ENCODE measurements at places on chromosomes 11 and 22.

DNA sequence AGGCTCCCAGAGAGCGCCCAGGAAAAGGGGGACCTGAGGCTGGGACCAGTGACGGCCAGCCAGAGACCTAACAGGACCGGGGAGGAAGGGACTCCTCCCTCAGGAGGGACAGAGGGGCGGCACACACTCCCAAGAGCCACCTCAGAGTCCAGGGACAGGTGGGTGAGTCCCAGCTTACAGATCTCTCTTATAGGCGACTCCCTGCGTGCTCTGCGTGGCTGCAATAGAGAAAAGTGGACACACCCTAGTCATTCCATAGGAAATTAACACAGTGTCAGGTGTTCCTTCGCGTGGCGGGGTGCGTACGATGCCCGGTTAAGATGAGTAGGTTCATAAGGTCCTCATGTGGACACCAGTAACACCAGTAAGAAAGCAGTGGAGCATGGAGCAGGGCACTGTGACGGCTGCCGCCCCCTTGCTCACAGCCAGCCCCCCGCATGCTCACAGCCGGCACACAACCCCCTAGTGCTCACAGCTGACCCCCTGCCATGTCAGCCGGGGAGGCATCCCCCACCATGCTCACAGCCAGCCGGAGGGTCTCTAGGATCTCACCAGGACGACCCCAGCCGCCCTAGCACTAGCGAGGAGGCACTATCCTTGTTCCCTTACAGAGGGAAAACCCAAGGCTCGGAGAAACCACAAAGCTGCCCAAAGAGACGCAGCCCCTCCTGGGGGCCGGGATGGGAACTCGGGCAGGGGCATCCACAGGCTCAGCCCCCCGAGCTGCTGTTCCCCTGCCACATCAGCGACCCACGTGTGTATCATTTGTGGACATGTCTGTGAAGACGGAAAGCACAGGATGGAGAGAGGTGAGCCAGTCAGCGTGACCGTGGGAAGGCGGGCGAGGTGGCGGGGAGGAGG is 426.8 kb downstream of the TBC1D22A start:
- no peak for DNase-seq

GRCh38 chr11:116172851-116173250 is 599.9 kb downstream of the BUD13 start:
- no peak for DNase-seq

- DNase-seq = no peak
Measured at GRCh38 chr11:79906164-79906563, 465.3 kb upstream of the TENM4 start.

GRCh38 chr11:19718951-19719350 is 6.3 kb downstream of the NAV2 start:
- no peak for DNase-seq

GRCh38 chr11:34049028-34049427 is 2.5 kb upstream of the CAPRIN1 start:
- no peak for DNase-seq

DNA sequence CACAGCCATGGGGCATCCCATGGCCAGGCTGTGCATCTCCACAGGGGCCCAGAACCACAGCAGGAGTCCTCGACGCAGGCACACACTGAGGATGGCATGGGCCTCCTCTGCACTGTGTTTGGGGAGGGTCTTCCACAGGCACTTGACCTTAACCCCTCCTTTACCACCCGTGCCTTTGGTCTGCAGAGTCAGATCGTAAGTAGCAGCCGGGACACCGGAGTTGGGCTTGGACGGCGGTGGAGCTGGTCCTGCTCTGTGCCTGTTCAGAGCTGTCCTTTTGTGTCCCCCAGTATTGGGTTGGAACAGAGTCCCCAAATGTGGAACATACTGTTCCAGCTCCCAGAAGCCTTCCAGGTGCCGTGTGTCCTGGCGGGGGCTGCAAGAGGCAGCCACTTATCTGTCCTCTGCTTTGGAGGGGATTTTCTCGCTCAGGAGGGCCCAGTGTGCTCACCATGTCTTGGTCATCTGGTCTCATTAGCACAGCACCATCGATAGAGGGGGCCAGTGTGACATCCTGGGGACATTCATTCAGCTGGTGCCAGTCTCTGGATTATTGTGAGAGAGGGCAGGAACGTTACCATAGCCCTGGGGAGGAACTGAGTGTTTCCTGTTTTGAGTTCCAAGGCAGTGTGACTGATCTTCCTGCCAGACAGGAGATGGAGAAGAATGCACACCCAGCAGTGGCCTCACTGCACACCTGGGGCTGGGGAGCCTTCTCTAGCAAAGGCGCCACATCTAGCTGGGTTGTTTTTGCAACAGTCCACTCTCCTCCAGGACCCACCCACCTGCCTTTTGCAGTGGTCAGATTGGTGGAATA is 12.4 kb downstream of the CRELD2 start:
- no peak for DNase-seq

DNA sequence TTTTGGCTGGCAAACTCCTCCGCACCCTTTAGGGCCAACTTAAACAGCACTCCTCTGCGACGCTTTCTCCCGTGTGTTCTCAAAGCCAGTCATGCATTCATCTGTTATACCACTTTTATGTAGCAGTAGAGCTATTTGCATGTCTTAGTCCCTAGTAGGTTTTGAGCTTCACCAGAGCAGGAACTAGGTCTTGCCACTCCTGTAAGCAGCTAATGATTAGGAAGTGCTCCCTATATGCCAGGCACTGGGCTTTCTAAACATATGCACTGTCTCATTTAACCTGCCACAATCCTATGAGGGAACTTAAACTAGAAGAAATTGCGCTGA is 180.8 kb downstream of the DBX1 start:
- DNase-seq = no peak

- no peak for DNase-seq
Measured at GRCh38 chr11:84215672-84216071, 929.5 kb upstream of the CCDC90B start.

GRCh38 chr11:117191680-117192400 is 7.3 kb upstream of the TAGLN start:
- no peak for DNase-seq

- DNase-seq = no peak
Measured at GRCh38 chr11:58654908-58655296, 32.4 kb downstream of the CNTF start.

DNA sequence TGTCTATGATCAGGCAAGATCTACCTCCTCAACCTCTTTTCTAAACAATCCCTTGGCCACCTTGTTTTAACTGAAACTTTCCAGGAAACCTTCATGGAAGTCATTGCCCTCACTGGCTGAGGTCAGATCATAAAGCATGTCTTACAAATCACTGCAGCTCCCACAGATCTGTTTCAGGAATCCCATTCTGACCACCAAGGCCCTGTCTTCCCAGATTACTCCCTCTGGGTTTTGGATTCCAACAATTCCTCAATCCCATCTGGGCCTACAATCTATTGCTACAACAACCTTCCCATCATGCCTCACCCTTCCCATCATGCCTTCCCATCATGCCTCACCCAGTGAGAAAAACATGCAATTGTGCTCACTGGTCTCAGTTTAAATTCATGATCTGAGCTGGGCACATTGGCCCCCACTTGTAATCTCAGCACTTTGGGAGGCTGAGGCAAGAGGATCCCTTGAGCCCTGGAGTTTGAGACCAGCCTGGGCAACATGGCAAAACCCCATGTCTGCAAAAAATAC is 15.9 kb downstream of the ADAMTS15 start:
- DNase-seq = no peak

DNA sequence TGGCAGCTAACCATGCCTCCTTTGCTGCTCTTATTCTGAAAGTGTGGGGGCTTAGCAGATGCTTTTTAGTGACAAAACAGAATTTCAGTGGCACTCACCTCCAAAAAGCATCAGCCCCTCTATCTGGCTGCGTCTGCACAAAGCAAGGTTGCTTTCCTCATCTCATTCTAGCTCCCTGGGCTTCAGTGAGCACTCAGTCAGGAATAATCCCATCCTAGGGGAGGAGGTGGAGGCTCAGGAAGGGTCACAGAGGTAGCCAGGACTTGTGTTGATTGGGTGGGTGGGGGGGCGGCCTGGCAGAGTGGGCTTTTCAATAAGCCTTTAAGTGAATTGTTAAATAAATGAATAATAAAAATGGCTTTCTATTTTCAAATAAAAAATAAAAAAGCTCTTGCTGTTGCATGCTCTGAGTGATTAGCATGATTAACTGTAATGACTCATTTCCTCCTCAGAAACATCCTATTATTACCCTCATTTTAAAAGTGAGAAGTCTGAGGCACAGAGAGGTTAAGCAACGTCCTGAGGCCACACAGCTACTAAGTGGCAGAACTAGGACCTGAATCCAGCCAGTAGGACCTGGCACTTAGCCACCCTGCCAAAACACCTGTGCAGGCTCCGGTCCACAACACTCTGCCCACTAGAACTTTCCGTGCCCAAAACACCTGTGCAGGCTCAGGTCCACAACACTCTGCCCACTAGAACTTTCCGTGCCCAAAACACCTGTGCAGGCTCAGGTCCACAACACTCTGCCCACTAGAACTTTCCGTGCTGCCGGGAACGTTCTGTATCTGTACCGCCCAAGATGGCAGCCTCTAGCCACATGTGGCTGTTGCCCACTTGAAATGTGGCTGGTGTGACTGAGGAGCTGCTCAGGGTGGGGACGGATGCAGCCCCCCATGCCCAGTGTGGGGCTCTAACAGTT is 5.5 kb downstream of the B3GAT1 start:
- DNase-seq = peak; percentile 36

DNA sequence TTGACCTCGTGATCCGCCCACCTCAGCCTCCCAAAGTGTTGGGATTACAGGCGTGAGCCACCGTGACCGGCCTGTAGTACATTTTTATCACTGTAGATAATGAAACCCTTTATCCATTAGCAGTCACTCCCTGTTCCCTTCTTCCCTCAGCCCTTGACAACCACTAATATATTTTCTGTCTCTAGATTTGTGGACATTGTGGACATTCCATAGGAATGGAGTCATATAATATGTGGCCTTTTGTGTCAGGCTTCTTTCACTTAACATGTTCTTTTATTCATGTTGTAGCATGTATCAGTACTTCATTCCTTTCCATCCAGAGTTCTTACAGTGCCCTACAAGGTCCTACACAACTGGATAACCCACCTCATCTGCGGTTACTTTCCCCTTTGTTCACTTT is 30.5 kb downstream of the RRM1 start:
- no peak for DNase-seq

- DNase-seq = no peak
Measured at GRCh38 chr11:120024586-120024985, 113.3 kb downstream of the TRIM29 start.

DNA sequence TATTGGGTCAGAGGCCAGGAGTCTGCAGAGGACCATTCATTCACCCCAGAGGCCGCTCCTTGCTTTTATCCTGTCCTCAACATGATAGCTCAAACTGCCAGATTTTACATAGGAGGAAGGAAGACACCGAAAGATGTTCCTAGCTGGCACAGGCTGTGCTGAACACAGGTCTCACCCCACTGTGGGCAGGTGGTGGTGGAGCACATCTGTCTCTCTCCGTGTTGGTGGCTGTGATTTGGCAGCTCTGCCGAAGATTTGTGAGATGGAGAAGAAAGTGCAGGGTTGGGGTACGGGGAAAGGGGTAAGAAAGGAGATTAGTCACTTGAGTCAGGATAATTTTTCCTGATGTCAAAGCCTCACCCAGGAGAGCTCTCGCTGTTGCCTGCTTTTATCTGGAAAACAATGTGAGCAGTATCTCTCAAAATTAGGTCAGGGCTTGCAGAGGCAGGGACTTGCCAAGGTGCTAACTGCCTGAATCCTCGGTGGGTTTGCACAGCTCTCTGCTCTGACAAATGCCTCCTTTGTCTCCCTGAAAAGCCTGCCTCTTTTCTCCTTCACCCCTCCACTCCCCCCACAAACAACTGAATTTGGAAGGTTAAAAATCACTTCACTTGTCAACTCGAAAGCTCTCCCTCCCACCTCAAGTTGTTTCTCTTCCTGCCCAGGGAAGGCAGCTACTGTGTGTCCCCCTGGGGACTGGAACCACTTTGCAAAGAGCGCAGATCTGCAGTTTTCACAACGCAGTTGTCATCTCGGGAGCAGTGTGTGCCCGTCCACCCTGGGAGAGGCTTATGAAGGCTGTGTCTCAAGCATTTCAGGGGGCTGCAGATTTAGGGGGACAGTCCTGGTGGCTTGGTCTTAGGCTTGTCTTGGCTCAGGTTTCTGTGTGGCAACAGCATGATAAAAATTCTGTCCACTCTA is 299.7 kb downstream of the ST3GAL4 start:
- no peak for DNase-seq

- no peak for DNase-seq
Measured at GRCh38 chr11:86013713-86014112, 55.2 kb downstream of the PICALM start.

DNA sequence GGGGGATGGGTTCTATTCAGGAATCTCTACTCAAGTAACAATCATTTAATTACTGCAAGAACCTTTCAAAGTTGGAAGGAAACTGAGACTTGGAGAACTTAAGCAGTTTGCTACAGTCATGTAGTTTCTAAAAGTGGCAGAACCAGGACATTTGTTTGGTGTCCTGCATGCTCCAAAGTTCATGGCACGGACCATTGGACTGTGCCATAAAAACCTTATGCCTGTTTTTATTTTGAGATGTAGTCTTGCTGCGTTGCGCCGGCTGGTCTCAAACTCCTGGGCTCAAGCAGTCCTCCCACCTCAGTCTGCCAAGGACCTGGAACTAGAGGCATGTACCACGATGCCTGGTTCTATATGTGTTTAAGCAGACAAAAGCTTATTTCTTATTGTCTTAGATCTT is 18.6 kb upstream of the AIFM3 start:
- no peak for DNase-seq

DNA sequence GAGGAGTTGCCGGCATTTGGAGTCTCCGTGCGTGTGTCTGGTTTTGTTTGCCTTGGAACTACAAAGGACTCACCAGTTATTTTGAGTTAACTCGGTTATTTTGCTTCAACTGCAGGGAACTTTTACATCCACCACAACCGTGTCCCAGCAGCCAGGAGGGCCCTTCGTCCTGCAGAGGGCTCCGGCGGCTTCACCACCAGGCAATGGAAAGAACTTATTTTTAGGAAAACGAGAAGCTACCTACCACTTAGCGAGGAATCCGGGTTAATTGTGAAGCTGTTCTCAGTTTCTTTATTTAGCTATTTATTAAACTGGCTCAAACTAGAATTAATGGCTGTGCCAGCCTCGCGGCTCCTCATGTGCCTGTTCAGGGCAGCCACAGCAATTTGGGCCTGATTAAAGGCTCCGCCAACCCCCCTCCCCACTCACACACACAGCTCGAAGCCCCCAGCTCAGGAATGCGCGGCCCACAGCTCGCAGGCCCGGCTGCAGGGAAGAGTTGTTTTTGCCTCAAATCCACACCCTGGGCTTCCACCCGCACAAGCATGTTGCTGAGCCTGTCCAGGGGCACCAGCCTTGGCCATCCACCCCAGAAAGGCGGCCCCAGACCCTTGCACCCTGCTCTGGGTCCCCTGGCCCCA is 55.9 kb upstream of the FGF3 start:
- DNase-seq = no peak

All from CD8-positive, alpha-beta T cell (primary cell).